Posterior cingulate gyrus (tissue), 11 donors: ENCODE measurements at places on chromosomes 11 and 22.

DNA sequence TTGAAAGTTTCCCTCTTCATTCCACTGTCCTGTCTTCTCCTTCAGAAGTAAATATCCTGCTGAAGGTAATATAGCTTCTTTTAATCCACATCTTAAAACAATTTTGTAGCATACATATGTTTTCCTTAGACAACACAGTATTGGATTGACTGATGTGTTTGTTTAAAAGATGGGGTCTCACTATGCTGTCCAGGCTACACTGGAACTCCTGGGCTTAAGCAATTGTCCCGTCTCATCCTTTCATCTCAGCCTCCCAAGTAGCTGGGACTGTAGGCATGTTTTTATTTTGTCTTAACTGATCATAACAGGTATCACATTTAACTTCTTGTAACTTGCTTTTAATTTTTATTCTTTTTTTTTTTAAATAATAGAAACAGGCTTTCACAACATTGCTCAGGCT is 55.9 kb downstream of the MRTFA start:
- no peak for DNase-seq

DNA sequence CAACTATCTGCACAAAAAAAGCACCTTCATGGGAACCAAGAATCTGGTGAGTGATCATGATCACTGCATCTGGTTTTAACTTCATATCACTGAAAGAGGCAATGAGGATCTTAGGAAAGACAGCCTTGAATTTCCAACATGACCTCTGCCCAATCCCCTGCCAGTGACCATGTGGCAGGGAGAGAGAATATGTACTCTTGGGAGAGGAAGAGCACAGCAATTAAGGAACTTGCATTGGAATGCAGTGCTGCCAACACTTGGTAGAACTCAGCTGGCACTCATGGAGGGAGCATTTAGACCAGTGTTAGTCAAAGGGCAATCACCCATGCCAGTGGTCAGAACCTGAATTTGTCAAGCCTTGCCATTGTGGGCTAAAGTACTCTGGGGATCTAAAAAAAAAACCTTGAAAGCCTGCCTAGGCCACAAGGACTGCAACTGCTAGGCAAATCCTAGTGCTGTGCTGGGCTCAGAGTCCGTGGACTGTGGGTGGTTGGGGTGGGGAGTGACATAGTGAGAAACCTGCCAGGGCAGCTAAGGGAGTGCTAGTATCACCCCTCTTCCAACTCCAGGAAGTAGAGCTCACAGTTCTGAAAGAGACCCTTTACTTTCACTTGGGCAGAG is 23.1 kb downstream of the JRKL start:
- DNase-seq, result no peak

DNA sequence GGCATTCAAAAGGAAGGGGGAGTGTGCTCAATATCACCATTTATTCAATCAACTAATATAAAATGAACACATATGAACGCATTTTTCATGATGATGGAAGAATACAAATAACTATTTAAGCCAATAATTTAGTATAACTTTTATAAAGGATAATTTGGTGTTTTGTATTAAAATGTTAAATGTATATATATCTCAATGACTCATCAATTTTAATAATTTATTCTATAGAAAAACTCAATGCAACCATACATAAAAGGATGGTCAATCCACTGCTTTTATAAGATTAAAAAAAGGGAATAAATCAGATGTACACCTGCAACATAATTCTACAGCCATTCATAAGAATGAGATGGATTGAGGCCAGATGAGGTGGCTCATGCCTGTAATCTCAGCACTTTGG is 50.6 kb downstream of the PICALM start:
- DNase-seq, result no peak

GRCh38 chr11:57379732-57380131 is 1.2 kb downstream of the PRG3 start:
- peak; percentile 4 for DNase-seq

DNA sequence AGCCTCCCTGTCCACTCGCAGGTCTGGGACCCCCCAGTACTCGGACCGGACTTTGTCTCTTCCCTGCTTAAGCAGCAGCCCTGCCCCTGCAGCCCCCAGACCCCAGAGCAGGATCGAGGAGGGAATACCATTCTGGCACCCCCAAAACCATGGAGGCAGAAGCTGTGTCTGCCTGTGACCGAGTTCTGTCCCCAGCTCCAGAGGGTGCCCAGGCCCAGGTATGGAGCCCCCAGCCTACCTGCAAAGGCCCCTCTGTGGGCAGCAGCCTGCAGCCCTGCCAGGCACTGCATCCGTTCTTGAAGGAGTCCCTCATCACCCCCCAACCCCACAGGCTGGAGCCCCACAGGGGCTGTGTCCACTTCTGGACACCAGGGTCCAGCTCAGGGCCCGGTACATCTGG is 163.8 kb downstream of the BRD1 start:
- DNase-seq, result no peak

DNA sequence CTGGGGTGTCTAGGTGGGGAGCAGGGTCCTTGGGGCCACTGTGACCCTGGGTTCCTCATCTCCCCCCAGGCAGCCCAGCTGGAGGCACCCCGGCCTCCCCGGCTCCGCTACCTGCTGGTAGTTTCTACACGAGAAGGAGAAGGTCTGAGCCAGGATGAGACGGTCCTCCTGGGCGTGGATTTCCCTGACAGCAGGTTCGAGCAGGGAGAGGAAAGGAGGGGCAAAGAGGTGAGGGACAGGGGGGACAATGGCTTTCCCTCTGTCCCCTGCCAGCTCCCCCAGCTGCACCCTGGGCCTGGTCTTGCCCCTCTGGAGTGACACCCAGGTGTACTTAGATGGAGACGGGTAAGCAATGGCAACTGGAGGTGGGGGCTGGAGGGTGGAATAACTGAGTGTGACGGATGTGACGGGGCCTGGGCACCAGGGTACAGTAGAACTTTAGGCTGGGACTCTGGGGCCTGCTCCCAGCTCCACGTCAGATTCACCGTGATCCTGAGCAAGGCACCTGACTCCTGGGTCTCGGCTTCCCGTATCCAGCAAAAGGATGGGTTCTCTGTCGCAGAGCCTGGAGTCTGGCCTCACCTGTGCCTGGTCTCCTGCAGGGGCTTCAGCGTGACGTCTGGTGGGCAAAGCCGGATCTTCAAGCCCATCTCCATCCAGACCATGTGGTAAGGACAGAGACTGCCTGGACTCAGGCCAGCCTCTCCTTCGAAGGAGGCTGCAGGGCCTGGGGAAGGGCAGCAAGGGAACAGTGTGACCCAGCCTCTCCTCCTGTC is 3.6 kb downstream of the SSH3 start:
- no peak for DNase-seq

GRCh38 chr11:21564095-21564494 is 628.8 kb upstream of the ANO5 start:
- no peak for DNase-seq

DNA sequence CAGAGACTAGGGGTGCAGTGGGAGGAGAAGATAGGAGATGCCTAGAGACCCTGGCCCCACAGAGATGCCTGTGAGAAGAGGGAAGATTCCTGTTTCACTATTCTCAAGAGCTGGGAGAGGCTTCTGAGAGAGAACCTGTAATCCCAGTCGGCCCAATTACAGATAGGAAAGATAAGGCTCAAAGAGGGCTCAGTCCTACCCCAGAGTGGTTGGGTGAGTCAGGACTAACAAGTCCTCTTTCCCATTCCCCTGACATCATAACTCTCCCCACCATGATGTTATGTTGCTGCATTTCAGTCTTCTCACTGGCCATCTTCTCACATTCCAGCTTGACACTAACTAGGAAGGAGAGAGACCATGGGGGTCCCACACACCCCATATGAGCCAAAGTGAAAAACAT is 17.9 kb downstream of the ARHGEF12 start:
- no peak for DNase-seq

DNA sequence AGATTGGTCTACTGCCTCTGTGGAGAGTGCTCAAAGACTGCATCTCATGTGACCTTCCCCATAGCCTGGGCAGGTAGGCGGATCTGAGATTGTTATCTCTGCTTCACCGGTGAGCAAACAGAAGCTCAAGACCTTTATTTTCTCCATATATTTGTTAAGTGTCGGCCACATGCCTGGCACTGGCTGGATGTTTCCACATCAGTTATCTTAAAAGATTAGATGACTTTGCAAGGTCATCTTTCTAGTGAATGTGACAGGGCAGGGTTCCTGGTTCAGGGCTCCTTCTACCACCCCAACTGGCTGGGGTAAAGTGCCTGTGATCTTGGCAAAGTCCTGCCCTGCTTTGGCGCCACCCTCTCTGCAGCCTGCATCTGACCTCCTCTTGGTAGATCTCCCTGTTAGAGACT is 125.0 kb downstream of the CCDC81 start:
- no peak for DNase-seq

- no peak for DNase-seq
Observed at GRCh38 chr11:132365650-132366049, 995.2 kb downstream of the NTM start.

GRCh38 chr11:121964591-121964990 is 151.4 kb downstream of the BLID start:
- no peak for DNase-seq

- DNase-seq, result no peak
Observed at GRCh38 chr11:120074076-120074475, 63.8 kb downstream of the TRIM29 start.

GRCh38 chr11:64327375-64327774 is 9.5 kb downstream of the PRDX5 start:
- no peak for DNase-seq

DNA sequence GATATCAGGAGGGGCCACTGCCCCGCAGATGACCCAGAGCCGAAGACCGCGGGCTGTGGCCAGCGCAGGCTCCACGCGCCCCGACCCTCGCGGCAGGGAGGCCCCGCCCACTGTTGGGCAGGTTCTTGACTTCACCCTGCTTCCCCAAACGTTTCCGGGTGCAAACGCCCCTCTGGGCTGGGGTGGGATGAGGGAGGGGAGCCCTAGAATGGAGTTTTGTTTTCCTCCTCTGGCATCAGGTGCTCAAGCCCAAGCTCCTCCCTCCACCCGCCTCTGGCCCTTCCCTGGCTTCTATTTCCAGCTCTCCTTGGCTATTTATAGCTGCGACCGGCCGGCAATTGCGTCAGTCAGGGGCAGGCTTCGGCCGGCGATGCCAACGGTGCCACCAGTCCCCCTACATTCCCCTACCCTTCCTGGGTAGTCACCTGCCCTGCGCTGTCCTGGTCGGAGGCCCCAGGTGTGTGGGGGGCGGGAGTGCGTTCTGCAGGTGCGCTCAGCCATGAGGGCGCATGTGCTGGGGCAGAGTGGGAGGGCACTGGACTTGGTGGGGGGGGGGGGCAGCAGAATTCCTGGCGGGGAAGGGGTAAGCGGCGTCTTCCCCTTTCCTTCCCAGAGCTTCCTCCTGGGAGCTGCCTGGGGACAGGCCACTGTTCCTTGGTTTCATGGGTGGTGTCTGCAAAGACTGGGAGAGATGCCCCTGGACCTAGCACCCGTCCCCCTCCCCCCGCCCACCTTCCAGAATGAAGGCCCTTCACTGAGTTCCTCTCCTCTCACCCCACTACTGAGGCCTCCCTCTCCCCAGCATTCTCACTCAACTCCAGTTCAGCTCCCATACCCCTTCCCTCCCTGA is 23.6 kb downstream of the DUSP8 start:
- DNase-seq, result no peak

GRCh38 chr11:786235-787083 is 3.4 kb downstream of the CEND1 start:
- no peak for DNase-seq

- DNase-seq, result no peak
Observed at GRCh38 chr11:46637546-46637945, 20.2 kb downstream of the ATG13 start.

GRCh38 chr11:102583141-102583873 is 41.8 kb downstream of the MMP20 start:
- DNase-seq, result no peak

GRCh38 chr11:65086809-65087208 is 2.8 kb downstream of the ZFPL1 start:
- DNase-seq, result no peak

GRCh38 chr11:33574331-33574730 is 126.3 kb downstream of the C11orf91 start:
- DNase-seq, result no peak

GRCh38 chr22:44807915-44808690 is 55.7 kb downstream of the ARHGAP8 start:
- DNase-seq, result no peak

- no peak for DNase-seq
Observed at GRCh38 chr11:130600616-130601015, 152.2 kb downstream of the ADAMTS15 start.

GRCh38 chr11:114044042-114044871 is 15.3 kb upstream of the ZBTB16 start:
- no peak for DNase-seq

- no peak for DNase-seq
Observed at GRCh38 chr11:134125507-134125906, 56.6 kb downstream of the JAM3 start.

- DNase-seq, result no peak
Observed at GRCh38 chr11:123461164-123461563, 31.1 kb downstream of the GRAMD1B start.

GRCh38 chr11:62433904-62434276 is 15.1 kb downstream of the SCGB1A1 start:
- DNase-seq, result no peak

- DNase-seq, result peak; percentile 96
Observed at GRCh38 chr22:23893945-23894709, at the start of gene MIF. Gene MIF (plus strand): TSS chr22:23894383. CDS start chr22:23894475, 92 bp downstream.

DNA sequence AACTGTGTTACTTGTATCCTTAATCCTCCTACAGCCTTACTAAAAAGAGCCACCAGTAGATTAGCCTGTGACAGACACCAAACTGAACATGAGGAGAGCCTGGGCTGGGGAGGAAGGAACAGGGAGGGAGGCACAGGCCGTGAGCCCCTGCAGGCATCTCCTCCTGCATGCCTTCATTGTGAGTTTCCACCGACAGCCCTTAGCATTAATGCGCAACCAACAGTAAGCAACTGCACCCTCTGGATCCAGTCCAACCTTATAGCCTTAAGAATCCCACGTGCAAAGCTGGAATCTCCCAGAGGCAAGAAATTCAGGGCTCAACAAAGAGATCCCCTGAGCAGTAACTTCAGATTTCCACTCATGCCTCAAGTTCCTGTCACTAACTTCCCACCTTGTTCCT is 84.6 kb downstream of the ETS1 start:
- no peak for DNase-seq

DNA sequence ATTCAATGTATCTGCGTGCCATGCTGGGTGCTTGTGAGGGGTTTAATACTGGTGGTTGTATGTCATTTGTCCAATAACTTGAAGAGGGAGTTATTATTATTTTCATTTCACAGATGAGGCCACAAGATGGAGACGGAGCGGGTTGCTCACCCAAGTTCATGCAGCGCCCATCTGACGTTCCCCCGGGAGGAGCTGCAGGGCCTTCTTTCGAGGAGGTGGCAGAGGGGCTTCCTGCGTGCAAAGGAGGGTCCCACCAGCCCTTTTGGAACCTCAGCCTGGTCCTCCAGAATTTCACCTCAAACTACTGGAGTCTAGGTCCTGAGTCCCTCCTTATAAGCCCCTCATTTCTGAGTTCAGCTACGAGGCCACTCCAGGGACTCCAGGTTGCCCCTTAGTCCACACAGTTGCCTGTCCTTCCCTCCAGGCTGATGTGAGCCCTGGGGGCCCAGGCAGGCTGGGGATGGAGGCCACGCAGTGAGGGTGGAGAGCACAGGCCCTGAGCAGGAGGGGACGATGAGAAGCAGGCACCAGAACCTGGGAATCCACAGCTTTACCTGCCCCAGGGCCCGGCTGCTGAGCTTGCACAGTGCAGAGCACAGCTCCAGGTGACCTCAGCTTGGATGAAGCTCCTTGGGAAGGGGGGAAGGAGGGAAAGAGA is 2.9 kb upstream of the VSIG10L2 start:
- DNase-seq, result no peak
